ENCODE measurements at places on chromosomes 4 and X.
A peak's percentile ranks its signal among the peaks of the same experiment; 100 is the strongest.

GRCh38 chr4:164343472-164343976, 410.4 kb upstream of the SMIM31 start:
- no peak for DNase-seq

- DNase-seq, result no peak
Measured at GRCh38 chrX:703466-703865, 72.9 kb downstream of the SHOX start.

- DNase-seq, result no peak
Measured at GRCh38 chr4:166092797-166093290, 219.8 kb downstream of the TLL1 start.

DNA sequence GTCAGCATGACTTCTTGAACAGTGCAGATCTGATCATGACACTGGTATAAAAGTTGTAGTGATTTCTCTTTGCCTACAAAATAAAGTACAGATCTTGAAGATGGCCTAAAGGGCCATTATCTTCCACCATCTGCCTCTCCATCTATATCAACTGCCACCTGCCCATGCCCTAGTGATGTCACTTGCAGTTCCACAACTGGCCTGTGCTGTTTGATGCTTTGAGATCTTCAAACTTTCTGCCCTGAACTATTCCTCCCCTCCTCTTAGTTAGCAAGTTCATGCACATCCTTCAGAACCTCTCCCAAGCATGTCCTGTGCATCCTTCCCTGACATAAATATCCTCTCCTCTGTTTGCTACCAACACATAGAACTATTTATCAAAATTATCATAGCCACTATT, 217.0 kb downstream of the SOWAHB start:
- DNase-seq, result no peak

DNA sequence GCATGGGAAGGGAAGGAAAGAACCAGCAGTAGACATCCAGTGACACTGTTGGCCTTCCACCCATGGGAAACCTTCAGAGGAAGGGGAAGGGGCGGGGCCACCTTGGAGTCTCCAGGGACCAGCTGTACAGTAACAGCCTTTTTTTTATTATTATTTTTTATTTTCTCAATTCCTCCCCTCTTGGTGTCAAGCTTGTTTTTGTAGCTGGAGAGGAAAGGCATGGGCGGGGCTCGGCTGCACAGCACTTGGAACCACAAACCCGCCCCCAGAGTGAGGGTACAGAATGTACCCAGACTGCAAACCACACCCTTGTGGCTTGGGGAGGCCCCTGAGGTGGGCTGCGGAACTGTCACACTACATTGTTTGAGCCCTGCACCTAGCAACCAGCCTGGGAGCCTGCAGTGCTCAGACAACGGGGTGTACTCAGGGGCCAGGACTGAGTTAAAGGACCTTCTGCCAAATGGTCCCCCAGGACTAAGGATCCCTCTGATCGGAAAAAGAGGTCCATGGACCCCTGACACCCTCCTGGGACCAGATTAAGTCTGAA, 45.7 kb downstream of the PRPS1 start:
- DNase-seq, result peak; percentile 72

GRCh38 chr4:142840516-142841123, 5.5 kb downstream of the INPP4B start:
- DNase-seq, result no peak

DNA sequence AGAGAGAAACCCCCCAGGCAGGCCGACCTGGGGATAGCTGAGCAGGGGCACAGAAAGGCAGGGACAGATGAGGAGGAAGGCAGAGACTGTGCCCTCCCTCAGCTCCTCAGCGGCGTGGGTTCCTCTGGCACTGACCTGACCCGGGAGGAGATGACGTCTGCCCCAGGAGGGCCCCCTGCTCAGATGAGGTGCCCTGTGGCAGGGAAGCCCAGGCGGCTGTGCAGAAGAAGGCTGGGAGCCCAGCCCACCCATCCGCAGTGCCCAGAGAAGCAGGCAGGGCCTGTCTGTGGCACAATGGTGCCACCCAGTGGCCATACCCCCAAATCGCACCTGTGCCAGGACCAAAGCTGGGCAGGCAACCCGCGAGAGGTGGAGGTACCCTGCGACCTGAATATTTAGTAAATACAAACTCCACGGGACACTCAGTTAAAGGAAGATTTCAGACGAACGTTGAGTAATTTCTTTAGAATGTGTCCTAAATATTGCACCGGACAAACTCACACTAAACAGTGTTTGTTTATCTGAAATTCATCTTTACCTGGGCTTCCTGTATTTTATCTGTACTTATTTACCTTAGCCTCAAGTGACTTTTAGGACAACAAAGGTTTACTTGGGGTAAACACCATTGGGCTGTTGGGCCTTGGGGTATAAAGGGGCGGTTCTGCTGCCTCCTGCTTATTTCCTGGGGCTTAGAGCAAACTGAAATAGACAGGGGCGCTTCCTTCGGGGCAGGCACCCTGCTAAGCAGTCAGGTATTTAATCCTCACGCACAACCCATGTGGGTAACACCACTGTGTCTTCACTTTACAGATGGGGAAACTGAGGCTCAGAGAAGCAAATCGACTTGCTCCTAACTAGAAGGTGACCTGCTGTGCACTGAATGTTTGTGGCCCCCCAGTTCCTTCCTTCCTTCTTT, 46.5 kb upstream of the HMX1 start:
- DNase-seq, result peak; percentile 36

- DNase-seq, result no peak
Measured at GRCh38 chr4:156501962-156502361, 469.6 kb downstream of the PDGFC start.

GRCh38 chr4:166012129-166013030, 139.3 kb downstream of the TLL1 start:
- DNase-seq, result no peak

DNA sequence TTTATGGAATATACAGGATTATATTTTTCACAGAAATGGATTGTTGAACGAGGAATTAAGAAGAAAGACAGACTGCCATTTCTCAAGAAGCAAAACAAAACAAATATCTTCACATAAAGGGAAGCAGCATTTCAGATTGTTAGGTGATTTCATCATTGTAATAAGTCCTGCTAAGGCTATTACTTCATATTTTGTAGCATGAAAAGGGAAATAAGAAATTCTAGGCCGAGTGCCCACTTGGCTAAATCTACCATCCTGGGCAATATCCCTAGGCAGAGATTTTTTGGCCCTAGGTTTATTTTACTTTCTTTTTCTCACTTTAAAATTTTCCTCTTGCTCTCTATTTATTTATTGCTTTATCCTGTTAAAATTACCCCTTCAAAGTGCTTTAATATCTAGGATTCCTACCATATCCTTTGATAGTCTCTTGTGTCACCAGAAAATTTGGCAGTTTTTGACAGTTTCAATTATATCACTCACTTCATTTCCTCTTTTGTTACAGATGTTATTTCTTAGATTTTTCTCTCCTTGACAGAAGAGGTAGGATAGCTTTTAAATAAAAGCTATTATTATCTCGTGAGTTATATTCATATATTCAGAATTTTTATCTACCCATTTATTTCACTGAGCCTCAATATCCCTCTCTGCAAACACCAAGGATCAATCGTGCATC, 142.3 kb downstream of the PDGFC start:
- no peak for DNase-seq

GRCh38 chrX:110853610-110854009, 58.0 kb upstream of the CHRDL1 start:
- peak; percentile 89 for DNase-seq

- DNase-seq, result no peak
Measured at GRCh38 chr4:19472666-19473065, 779.0 kb upstream of the SLIT2 start.

DNA sequence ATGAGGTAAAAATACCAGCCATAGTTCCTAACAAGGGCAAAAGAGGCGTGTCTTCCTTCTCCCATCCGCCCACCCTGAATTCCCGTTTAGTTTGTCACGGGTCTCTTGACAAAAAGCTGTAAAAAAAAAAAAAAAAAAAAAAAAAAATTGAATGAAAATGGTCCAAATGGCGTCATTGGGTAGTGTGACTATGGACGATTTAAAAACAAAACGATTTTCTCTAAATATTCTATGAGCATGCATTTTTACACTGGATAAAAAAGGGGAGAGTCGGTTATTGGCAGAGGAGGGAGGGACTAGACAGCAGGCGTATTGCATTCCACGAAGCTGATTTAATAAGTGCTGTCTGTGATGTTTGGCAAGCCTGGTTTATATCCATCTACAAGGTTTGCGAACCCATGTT, at the start of gene FAM133A:
TSS of gene FAM133A (plus strand) at position 338 of the 403 bp plus-strand sequence. CDS start 35,214 bp downstream, outside the sequence.
- DNase-seq, result no peak

- no peak for DNase-seq
Measured at GRCh38 chrX:134671294-134671693, 13.0 kb upstream of the PLAC1 start.

DNA sequence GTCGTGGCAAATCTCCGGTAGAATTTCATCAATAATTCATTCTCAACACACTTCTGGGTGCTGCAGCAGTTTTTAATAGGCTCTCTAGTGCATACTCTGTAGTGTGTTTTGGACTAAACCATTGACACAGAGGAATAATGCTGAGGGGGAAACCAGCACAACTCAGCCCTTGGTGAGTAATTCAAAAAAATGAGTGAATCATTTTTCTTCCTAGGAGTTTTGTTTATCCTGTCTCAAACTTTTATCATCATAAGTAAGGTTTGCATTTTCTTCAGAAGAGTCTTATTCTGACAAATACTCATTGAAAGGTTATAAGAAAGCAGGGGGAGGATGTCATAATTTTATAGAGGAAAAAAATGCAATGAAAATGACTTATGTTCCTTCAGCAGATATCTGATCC, 2542.7 kb downstream of the PCDH7 start:
- DNase-seq, result no peak

- DNase-seq, result no peak
Measured at GRCh38 chrX:29315931-29316330, 728.7 kb downstream of the IL1RAPL1 start.

DNA sequence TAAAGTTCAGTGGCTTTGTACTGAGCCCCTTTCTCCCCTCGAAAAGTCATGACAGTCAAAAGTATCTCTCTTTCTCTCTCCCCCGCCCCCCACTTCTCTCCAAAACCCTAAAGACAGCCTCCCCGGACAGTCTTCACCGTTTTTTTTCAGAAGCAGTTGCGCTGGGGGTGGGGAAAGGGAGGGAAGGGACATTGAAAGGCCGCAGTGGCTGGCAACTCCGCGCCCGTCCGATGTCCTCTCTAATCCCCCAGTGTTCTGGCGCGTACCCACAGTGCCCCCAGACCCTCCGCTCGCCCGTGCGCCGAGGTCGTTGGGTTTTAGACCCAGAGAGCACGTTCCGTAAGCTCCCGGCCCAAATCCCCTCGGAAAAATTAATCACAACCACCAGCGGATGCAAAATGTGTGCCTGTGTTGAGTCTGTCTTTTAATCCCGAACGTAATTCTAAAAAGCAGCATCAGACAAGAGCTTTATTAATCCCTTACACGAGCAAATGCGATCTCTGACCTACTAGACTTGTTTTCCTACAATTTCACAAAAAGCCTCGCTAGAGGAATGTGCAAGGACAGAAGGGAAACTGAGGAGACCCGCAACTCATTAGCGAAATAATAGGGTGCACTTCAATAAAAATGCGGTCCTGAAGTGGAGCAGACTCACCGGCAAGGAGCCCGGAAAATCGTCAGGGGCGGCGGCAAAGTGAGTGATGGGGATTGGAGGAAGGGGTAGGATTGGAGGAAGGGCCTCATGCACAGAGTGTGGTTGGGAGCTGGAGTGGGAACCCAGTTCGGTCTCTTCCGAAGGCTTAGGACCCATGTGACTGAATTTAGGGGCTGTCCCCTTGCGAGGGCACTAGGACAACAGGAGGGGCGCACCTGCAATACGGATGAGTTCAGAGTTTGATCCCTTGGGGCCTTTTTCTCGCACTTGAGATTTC, 12.2 kb upstream of the PRDM8 start:
- DNase-seq, result peak; percentile 27

GRCh38 chrX:16002185-16002584, 121.2 kb upstream of the GRPR start:
- DNase-seq, result no peak

DNA sequence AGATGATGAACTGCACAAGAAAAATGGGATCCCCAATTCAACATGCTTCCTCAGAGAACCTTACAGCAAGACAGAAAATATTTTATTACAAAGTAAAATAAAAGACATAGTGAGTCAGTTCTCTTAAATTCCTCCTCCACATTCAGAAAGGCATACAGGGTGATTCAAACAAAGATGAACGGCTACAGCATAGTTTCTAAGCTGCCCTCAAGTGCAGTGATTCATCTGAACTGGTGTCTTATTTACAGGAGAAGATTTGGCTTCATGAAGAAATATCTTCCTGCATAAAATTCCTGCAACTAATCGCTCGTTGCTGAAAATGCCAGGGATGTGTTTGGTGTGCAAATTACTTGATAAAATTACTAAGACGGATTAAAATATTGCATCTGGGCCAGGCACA, 103.6 kb downstream of the PRKX start:
- DNase-seq, result no peak

DNA sequence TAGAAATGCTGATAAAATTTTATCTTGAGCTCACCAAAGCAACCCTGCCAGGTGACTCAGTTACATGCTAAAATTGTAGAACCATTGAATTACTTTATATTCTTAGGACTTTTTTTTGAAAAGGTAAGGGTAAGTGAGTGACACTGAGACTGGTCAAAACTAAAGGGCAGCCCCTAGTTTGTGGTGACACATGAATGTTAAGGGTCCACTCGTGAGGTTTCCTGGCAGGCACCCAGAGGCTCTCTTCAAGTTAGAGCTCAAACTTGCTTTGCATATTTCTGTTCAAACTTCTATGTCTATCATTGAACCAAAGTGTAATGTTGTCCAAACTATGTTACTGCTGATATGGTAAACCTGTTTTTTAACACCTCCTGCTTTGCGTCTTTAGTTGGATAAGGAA, 30.5 kb downstream of the TMPRSS11D start:
- no peak for DNase-seq

Measured in NCI-H2171 treated with DMSO at 0.1 percent for 48 hours (cell line).